ENCODE measurements at places on chromosomes 3 and 15.
A peak's percentile ranks its signal among the peaks of the same experiment; 100 is the strongest.

DNA sequence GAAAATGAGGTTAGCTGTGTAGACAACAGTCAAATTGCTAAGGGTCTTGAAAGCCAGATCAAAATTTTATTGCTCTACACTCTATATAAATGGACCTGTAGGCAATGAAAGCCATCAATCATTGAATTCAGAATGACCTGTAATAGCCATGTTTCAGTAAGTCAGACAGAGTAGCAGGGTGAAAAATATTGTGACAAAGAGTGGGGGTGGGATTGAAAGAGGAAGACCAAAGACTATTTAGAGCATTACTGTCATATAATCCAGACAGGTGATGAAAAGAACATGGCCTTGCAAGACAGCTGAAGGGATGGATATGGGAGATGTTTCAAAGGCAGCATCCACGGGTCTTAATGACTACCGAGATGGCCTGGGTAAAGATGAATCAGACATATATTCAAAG lies 22.2 kb downstream of the IFT57 start:
- no peak for DNase-seq

- no peak for DNase-seq
Observed at GRCh38 chr15:40787991-40788390, 18.2 kb downstream of the C15orf62 start.

GRCh38 chr3:159432682-159433340 lies 555.8 kb upstream of the IL12A start:
- DNase-seq = no peak

DNA sequence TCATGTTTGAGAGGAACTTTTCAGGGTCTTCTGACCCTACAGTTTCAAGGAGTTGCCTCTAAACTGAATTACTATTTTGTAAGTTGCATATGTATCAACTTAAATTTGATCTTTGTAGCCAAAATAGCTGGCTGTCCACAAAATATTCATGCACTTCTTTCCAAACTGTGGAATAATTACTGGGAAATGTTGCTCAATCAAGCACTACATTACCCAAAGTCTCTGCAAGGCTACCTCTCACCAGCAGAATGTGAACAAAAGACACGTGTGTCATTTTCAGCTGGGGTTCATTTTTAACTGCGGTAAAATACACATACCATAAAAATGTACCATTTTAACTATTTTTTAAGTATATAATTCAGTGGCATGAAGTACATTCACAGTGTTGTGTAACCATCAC lies 320.4 kb downstream of the CTNNB1 start:
- DNase-seq = no peak

DNA sequence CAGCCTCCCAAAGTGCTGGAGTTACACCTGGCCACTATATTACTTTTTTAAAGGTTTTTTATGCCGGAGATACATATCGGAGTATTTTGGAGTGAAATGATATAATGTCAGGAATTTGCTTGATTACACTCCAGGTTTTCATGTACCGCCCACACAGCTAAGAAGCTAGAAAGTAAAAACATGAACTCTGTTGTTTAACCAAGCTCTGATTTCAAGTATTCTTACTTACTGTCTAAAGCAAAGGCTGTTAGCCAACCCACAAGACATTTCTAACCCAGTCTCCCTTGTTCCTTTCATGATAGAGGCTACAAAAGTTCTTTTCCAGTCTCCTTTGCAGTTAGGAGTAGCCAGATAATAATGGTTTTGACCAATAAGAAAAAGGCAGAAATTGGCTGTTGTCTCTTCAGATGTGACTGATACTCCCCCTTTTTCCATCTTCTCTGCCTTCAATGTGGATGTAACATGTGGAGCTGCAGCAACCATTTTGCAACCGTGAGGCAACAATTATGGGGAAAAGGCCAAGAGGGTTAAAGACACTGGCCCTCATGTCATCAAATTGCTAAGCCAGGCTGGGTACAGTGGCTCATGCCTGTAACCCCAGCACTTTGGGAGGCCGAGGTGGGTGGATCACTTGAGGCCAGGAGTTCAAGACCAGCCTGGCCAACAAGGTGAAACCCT lies 6.1 kb upstream of the CP start:
- no peak for DNase-seq

GRCh38 chr15:55993111-55993803 lies at the start of gene NEDD4:
Gene NEDD4 (minus strand): TSS chr15:55993612. CDS start chr15:55993555, 57 bp downstream.
- DNase-seq = peak; percentile 65

- DNase-seq = no peak
Observed at GRCh38 chr15:90345857-90346256, 6.2 kb upstream of the ZNF774 start.

DNA sequence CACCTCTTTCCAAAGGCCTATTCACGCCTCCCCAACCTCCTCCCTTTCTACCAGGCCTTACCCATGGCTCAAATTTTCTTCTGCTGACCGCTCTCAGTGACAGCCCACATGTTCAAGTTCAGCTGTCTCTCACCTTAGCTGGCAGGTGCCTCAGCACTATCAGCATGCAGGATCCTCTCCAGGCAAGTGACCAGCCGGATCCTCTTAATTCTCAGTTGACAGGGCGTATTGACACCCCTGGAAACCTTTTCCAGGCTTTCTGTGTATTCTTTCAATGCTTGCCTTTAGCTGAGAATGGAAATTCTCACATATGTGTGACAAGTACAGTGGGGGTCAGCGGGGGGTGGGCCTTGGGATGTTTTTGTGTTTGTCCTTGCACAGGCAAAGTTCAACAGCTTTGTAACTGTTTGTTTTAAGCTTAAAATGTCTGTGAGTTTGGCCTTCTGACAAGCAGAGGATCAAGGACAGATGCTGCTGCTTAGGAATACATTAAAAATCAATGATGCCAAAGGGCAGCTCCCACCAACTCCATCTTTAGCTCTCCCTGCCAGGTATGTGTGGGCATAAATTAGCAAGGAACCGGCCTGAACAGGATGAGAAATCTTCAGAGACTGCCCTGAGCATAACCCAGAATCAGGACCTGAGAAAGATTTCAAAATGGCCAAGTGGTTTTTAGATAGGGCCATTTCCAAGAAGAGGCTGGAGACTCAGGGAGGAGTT lies 17.4 kb upstream of the BDH1 start:
- DNase-seq = no peak

- DNase-seq = no peak
Observed at GRCh38 chr3:25576831-25577454, 87.8 kb downstream of the TOP2B start.

DNA sequence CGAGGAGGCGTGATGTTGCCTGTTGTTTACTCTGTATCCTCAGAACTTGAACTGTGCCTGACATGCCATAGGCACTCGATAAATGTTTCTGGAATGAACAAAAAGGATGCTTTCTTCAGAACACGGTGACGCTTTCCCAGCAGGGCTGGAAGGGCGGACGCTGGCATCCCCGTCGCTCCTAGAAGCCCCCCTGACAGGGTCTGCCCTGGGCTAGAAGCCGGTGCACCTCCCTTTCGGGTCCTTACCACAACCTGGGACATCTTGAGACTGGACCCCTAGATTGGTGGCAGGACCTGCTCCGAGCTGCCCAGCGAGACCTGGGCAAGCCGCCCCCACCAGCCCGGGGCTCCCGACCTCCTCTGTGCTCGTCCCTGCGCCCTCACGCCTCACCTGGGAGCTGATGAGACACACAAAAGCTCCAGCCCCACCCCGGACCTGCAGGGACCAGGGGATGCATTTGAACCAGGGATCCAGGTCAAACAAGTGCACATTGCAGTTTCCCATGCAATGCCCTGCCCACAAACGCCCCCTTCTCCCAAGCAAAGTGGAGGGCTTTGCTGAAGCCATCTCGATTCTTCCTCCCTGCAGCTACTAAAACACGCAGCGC lies 131.2 kb upstream of the MEF2A start:
- DNase-seq = no peak

- DNase-seq = no peak
Observed at GRCh38 chr3:151156618-151157216, 46.3 kb downstream of the GPR171 start.

DNA sequence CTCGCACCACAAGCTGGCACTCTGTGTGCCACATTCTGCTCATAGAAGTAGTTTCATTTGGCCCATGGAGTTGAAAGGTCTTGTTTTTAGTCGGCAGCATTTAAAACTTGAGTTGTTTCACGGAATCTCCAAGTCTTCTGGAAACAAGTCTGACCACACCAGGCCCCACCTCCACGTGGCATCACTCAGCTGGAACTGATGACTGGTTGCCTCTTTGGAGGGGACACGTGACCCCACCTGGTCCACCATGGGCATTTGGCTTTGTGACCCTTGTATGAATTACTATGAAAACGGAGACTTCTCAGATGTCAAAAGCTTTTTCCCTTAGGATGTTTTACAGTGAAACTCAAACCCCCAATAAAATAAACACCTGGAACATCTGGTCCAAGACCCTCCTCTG lies 74.9 kb downstream of the NTRK3 start:
- no peak for DNase-seq

DNA sequence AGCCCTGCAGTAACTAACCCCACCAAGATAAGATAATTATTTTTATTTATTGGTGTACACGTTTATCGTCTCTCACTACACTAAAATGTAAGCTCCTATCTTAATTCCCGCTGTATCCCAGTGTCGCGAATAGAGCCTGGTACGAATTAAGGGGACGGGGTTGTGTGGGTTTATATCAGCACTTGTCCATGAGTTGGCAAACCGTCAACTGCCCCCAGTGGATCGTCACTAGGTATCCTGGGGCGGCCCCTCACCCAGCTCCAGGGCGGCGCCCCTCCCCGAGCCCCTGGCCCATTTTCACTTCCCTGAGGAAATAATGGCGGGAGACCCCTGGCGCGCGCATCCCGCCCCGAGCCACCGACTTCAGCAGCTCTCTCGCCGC lies 465 bp downstream of the RUVBL1 start:
- no peak for DNase-seq

DNA sequence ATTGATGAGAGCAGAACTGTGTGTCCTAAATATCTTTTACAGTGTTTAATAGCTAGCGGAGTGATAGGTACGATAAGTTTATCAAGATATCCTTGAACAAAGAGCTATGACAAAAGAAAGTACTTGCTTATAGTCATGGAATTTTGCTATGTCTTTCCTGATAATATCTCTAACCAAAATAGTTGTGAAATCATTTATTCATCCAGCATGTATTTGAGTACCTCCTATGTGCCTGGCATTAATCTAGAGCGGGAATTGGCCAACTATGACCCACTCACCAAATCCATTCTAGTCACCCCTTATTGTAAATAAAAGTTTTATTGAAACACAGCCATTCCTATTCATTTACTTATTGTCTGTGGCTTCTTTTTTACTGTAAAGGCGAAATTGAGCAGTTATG lies 46.6 kb downstream of the ZFAND6 start:
- no peak for DNase-seq

DNA sequence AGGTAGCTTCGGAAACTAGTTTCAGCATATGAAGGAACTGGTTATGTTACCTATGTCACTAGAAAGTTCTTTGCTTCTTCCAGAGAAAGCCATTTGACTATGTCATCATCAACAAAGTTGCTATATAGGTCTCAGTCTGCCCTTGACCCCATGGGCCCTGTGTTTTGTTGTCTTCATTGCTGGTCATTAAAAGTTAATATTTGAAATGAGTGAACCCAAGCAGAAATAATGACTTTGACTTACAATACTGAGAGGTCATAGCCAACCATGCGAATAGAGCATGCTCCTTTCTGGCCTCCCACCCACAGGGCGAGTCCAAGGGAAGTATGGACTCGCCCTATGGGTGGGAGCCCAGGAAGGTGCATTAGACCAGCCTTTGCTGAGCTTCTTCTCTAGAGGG lies 40.9 kb downstream of the APH1B start:
- DNase-seq = no peak

DNA sequence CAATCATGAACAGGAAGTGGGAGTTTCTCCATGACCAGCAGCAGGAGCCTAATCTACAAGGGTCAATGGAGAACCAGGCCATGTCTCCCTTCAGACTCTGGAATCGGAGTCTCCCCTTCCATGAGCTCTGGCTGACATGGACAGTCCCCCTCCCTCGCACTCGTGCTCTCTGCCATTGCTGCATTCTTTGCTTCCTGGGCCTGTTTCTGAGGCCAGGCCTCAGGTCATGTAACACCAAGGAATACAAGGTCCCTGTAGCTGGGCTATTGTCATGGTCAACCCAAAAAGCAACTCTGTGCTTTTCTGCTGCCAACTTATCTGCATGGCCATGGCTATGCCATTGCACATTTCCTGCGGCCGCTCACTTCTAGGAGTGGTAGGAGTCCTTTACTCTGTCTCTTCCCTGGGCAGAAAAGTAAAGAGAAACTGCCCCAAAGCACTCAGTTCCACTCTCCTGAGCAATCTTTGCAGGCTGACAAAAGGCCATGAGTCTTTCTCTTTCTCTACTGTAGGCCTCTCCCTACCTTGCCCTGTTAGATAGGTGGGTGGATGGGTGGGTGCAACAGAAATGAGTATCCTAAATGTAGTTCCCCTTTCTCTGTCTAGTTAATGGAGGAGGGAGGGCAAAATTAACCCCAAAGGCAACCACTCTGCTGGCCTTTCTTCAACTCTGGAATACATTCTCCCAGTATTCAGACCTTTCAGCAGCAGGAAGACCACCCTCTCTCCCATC lies 40.8 kb upstream of the PROK2 start:
- DNase-seq = no peak

GRCh38 chr15:85453144-85453872 lies 72.9 kb downstream of the AKAP13 start:
- no peak for DNase-seq

- no peak for DNase-seq
Observed at GRCh38 chr15:89443581-89443980, 52.8 kb downstream of the RHCG start.

- no peak for DNase-seq
Observed at GRCh38 chr3:150239766-150240165, 168.3 kb upstream of the TSC22D2 start.

DNA sequence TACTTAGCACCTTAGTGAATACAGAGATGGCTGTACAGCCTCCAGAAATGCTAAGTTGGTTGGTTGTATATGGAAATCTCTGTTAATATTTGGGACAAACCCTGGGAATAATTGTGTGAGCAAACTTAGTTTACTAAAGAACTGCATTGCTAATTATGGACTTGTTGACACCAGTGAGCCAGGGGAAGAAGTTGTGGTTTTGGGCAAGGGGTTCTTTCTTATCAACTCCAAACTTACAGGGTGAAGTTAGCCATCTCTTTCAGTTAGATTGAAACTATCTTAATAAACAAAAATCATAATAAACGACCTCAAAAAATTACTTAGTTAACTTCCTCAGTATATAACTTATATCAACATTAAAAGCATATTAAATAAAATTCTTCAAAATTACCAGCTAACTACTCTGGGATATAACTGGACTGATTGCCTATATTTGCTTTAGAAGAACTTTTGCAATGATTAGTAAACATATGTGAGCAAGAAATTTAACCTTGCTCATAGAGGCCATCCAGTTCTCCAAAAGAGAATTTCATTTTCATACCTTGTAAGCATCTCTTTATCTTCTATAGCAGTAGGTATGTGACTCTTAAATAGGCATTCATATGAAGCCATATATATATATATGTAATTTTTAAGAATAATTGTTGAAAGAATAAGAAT lies 24.7 kb downstream of the MBNL1 start:
- DNase-seq = no peak

DNA sequence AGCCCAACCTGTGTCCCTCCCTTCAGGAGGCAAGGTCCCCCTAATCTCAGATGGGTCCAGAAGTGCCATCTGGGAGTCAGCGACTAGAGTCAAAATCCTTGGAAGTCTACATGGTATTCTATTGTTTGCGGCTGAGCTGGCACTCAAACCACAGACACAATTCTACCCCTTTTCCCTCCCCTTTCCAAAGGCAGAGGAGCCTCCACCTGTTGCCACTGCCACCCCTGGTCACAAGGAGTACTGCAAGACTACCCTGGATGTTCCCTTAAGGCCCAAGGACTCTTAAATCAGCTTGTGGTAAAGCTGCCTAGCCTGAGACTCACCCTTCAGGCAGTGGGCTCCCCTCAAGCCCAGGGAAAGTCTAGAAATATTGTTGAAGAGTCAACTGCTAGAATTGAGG lies 4.3 kb upstream of the OR5H6 start:
- no peak for DNase-seq
